Left lobe of liver (tissue), 2 donors: ENCODE measurements at places on chromosomes 6 and 20. TPM values are rescaled to one million over a fixed set of nuclear protein-coding genes. Genes with fewer than 3 reads are reported as not detected.

The TTK gene
- 0.28 TPM for total RNA-seq

- DNase-seq: no peak
Measured at GRCh38 chr6:7313505-7314165, 636 bp upstream of the SSR1 start.

DNA sequence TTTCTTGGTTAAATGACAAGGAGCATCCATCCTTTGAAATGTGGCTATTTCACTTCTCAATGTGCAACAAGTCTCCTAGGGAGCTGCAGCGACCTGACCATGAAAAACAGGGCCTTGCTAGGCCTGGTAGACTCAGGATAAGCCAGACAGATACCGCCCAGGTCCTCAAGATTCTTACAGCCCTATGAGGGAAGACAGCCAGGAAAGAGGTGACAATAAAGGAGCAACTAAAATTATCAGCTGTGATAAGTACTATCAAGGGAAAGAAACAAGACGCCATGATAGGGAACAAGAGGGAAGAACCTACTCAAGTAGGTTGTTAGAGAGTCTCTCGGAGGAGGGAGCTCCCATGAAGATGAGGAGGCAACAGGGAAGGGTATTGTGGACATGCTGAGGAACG is 51.4 kb upstream of the EMILIN3 start:
- no peak for DNase-seq

DNA sequence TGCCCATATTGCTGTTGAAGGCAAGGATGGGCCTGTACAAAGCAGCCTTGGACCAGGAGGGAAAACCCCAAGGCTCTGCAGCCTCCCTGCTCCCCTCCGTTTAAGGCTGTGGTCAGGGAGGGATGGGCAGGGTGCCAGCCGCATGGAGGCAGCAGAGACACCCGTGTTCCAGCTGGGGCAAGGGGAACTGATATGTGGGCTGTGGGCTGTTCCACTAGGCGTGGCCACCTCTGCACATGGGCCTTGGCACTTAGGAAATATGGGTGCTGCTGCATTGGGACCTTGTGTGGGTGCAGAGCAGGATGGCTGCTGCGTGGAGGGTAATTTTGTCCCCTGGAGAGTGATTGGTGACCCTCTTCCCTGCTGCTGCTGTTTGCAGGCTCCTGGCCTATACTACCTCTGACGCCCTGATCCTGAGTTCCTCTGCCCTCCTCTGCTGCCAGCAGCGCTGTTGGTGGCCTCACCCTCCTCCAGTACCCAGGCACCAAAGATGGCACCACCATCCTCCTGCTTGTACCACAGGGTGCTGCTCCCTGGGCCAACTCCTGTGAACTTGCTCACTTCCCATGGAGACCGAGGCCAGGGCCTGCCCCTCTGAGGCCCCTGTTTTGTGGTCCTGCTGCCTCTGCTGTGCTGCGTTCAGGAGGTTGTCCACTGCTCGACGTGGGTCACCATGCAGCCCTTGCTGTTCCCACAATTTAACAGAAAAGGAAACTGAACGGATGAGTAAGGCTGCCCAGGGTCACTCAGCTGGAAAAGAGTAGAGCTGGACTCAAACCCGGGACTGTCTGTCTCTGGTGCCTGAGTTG is 35.3 kb downstream of the PANK2 start:
- no peak for DNase-seq

The BPIFB1 gene
- total RNA-seq: 0.18 TPM

GRCh38 chr20:44501448-44501847 is 20.4 kb downstream of the SERINC3 start:
- no peak for DNase-seq

DNA sequence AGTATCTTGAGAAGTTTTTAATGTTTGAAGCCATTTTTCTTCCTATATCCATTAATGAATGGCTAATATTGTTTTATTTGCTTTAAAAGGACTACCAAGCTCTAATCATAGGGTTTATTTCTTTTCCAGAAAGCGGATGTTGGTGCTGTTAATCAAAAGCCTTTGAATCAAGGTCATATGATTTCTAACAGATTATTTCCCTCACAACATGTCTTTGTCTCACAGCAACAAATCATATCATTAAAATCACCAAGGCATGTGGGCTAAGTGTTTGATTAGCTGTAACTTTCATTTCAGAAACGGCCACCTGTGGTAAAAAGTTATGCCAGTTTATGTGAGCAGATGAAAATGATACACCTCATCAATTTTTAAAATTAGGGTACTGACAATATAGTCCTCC is 21.7 kb downstream of the TRAF3IP2 start:
- DNase-seq: no peak

DNA sequence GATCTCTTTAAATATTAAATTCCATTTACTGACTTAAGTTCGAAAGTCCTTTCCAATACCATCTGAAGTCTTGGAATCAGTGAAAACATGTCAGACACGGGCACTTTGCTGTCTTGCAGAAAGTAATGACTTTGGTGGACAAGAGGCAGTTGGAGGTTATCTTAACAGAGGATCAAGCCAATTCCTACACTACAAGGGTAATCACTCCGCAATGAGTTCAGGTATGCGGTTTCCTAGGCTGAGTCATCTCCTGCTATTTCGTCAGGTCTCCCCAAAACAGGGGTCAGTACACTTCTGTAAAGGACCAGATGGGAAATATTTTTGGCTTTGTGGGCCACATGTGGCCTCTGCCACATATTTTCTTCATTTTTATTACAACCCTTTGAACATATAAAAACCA is 656.6 kb downstream of the KIF16B start:
- DNase-seq: no peak

DNA sequence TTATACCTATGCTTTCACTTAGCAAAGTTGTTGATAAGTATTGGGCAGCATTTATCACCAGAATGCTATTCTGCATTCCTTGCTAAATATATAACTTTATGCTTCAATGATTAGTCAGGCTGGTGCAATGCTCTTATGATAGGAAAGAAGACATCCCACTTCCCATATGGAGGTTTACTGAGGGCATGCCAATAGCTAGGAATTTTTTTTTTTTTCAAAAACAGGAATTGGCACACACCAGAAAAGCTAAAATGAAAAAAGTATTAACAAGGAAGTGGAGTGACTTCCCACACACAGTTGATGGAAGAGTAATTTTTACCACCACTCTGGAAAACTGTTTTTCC is 90.8 kb downstream of the FRK start:
- DNase-seq: no peak

- no peak for DNase-seq
Measured at GRCh38 chr6:149273318-149273717, 44.2 kb upstream of the TAB2 start.

DNA sequence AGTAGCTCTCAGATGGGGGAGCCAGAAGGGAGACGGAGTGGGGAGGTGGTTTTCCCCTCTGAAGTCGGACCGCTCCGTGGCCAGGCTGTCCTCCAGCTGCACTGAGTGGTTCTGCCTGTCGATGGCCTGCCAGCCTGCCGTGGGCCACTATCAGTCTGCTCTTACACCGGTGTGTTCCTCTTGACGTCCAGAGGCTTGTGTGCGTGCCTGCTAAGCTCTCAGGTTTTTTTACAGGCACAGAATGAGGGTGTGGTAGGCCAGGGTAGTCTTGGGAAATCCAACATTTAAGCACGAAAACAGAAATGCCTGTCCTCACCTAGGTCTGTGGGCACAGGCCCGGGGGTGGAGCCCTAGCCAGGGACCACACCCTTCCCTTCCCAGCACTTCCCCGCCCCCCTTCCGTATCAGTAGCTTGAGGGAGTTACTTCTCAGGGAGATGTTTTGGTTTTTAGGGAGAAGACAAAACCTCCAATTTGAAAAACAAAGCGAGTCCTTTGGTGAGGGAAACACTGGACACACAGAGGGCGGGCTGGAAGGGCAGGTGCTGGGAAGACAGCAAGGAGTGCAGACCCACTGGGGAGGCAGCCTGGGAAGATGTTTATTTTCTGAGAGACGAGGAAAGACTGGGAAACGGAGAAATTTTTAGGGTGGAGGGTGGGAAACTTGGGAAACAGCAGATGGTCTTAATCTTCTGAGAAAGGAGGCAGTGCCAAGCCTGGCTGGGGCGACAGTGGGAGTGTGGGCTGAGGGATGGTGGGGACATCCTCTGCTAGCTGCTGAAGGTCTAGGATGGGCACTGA is 106.5 kb downstream of the LY86 start:
- DNase-seq: no peak

DNA sequence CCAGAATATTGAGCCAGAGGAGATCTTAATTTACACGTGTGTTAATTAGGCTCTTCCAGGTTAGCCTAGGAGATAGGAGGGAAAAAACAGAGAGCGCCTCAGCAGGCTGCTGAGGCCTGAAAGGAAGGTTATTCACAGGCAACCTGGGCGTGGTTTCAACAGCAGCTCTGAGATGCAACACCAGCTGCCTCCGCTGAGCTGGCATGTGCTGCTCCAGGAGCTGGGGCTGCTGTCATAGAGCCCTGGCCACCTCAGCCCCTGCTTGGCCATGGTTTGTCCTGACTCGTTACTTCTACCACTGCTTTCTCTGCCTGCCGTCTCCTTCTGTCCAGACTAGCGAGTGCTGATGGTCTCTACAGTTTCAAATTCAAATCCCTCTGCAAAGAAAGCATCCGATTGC is 32.4 kb upstream of the RPP40 start:
- DNase-seq: no peak

The RFX6 gene
- total RNA-seq: not detected

The SFTA2 gene
- not detected for total RNA-seq

The PPP1R3G gene
- total RNA-seq: 0.40 TPM

GRCh38 chr20:45317826-45318225 is 9.7 kb upstream of the MATN4 start:
- no peak for DNase-seq

The PTK6 gene
- total RNA-seq: 12.0 TPM

The KCNK16 gene
- total RNA-seq: not detected

The TEAD3 gene
- 6.3 TPM for total RNA-seq

The NINL gene
- total RNA-seq: 20.1 TPM

The GNAS-AS1 gene
- total RNA-seq: 0.35 TPM

GRCh38 chr20:36519012-36519719 is 22.2 kb upstream of the MYL9 start:
- no peak for DNase-seq

GRCh38 chr6:154166140-154166539 is 127.1 kb downstream of the OPRM1 start:
- DNase-seq: no peak

- no peak for DNase-seq
Measured at GRCh38 chr6:76982476-76983199, 480.7 kb downstream of the HTR1B start.
